CMK (cell line): ENCODE measurements at places on chromosomes 11 and 22.

GRCh38 chr22:30801695-30802094 is 107.0 kb downstream of the OSBP2 start:
- DNase-seq, result no peak

DNA sequence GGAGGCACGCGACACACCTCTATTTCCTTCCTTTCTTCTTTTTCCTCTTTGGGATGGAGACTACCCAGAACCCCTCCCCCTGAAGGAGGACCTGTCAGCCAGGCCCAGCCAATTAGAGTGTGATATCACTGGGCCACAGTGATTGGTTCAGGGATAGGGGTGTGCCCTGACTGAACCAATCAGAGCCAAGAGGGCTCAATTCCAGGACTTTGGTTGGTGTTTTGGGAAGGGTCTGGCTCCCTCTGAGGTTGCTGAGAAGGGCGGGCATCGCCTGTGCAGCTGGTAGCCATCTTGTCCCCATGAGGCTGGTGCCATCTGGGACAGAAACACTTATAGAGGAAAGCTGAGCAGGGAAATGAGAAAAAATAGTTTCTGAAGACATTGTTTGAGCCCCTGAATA is 71.4 kb downstream of the CHST1 start:
- no peak for DNase-seq

DNA sequence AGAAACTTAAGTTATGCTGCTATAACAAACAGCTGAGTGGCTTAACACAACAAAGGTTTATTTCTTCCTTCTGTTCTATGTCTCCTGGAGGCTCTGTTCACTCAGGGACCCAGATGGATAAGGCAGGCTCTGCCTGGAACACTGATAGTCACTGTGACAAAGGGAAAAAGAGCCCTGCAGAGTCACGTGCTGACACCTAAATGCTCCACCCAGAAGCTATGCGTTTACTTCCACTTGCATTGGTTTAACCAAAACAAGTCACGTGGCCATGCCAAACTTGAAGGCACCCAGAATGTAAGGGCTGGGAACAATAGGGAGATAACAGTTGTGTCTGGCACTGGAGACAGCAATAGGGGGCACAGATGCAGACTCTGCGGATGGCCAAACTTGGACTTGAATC is 3.4 kb upstream of the MS4A15 start:
- no peak for DNase-seq

DNA sequence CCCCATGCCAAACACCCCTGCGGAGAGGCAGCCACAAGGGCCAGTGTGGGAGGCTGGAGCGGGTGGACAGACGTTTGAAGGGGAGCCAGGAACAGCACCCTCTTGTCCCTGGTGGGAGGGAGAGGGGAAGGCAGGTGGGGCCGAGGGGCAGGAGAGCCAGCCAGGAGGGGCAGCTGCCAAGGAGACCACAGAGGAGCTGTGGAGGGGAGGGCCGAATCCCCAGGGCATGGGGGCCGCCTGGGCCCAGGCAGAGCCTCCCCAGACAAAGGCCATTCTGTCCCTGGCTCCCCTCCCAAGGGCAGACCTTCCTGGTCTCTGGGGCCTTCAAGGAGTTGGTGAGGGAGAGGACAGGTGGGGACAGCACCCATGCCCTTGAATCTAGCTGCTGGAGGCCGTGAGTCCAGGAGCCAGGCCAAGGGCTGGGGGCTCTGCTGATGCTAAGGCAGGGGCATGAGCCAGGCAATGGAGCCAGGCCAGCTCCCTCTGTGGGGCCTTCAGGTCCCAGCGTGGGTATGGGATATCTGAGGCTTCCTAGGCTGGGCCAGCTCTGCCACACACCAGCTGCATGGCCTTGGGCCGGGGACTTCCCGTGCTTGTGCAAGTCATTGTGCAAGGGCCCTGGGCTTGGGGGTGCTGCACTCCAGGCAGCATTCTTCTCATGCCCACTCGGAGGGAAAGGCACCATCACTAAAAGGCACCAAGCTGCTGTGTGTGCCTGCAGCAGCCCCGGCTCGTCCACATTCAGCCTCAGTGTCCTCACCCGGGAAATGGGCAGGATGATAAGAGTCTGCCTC is 11.4 kb downstream of the EMID1 start:
- DNase-seq, result no peak

- DNase-seq, result no peak
These were observed 202.2 kb upstream of the SORL1-AS1 start for GRCh38 chr11:121654843-121655536.

GRCh38 chr22:44111562-44112155 is 69.1 kb upstream of the PARVG start:
- DNase-seq, result no peak

GRCh38 chr11:123173040-123173855 is 21.8 kb downstream of the CLMP start:
- no peak for DNase-seq

- DNase-seq, result no peak
These were observed 24.4 kb upstream of the TOLLIP start for GRCh38 chr11:1333860-1334259.

DNA sequence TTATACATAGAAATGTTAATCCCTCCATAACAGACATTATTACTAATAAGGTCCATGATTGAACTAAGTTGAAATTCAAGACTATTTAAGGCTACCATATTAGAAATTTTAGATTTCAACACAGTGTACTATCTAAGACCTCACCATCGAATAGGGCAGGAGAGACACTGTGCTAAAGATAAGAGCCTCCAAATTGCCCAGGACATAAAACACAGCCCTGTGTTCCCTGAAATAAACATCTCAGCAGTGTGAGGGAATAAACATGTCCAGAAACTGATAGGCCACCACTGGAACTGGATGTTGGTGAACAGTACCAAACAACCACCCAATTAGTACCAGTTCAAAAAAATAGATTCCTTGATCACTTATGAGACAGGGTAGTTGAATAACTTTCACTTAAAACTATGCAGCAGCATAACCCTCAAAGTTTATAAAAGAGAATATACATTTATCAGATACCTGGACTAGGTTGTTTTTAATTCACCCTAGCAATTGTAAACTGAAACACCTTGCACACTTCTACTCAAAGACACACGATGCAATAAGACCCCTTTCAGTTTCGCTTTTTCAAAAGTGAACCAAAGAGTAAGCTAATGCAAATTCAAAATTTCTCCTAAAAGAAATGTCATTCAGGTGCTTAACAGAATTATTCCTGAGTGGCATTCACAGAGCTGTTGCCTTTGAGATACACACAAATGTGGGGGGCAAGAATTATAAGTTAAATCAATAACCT is 34.3 kb downstream of the USP28 start:
- no peak for DNase-seq

GRCh38 chr11:14144934-14145333 is 182.4 kb downstream of the SPON1 start:
- no peak for DNase-seq

DNA sequence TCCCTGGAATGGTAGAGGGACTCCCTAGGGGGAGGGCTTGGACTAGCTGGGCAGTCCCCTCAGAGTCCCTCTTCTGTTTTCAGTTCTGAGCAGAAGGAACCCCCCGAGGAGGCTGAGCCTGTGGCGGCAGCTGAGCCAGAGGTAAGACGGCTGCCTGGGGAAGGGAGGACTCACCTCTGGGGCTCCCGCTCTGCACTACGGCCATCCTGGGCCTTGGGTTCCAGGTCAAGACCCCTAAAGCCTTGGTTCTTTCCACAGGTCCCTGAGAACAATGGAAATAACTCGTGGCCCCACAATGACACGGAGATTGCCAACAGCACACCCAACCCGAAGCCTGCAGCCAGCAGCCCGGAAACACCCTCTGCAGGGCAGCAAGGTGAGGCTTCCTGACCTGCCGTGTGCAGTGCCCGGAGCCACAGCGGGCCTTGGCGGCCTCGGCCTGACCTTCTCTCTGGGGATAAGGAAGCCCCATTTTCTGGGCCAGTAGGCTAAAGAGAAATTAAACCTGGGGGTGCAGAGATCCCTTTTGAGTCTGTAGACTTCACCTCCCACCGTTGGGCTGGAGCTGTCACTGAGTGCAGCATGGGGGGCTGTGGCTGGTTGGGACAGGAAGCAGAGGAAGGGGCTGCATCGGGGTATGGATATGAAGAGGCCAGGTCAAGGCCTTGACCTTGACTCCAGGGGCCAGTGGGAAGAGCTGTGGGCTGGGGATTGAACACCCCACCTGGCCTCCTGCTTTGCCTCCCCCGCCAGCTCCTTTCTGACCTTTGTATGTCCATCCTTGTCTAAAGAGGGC is 15.0 kb downstream of the INCENP start:
- DNase-seq, result no peak

- DNase-seq, result no peak
These were observed 4.4 kb downstream of the PKNOX2 start for GRCh38 chr11:125168918-125169456.

DNA sequence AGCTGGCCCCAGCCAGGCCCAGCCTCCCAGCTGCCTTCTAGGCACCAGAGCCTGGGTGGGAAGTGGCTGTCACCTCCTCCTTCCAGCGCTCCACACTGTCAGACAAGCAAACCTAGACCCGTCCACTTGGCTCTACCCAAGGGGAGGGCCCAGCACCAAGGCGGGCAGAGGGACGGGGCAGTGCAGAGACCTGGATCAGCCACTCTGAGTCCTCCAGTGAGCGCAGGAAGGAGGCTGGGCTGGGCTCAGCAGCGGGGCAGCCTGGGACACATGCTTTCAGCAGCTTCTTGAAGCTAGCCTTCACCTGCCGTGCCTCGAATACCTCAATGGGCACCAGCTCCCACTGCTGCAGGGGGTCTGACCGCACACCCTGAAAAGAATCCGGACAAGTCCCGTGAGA is 18.8 kb downstream of the SBF1 start:
- DNase-seq, result no peak

- no peak for DNase-seq
These were observed 81.3 kb downstream of the SYT9 start for GRCh38 chr11:7332962-7333361.

DNA sequence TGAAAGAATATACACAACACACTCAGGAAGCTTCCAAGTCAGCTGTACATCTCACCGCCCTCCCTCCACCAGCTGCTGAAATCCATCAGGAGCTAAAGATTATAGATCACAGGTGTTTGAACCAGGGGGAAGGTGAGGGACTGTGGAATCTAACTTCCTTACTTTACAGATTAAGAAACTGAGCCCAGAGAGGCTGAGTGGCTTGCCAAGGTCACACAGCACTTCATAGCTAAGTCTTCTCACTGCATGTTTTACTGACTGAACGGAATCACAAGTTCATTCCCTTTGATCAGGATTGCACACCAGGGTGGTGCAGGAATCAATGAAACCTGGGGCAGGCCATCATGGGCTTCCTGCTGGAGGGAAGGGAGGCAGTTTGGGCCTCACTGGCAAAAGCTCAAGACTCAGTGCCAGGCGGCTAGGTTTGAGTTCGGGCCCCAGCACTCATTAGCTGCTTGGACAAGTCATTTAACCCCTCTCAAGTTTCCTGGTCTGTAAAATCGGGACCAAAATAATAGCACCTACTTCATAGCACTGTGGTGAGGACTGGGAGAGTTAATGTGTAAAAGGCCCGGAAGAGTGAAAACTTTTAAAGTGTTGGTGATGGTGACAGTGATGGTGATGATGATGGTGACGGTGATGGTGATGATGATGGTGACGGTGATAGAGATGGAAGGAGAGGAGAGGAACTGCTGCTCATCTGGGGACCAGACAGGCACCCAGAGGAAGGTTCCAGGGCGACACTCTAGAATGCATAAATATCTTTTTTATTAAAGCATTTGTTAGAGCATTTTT is 8.2 kb downstream of the CD5 start:
- no peak for DNase-seq

DNA sequence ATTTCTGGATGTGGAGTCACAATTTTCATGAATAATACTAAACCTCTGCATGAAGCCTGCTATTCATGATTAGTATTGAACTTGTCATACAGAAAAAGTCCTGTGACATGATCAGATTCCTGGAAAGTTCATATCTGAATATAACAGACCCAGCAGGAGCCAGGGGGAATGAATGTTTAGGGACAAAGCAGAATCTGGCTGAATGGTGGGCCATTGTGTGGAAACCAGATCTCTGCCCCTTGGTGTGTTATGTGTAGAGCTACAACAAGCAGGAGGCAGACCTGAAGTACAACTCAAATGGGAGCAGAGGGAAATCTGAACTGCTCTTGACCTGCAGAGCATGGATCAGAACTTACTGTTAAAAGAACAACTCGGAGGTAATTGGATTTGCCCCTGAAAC is 30.3 kb downstream of the KREMEN1 start:
- no peak for DNase-seq

DNA sequence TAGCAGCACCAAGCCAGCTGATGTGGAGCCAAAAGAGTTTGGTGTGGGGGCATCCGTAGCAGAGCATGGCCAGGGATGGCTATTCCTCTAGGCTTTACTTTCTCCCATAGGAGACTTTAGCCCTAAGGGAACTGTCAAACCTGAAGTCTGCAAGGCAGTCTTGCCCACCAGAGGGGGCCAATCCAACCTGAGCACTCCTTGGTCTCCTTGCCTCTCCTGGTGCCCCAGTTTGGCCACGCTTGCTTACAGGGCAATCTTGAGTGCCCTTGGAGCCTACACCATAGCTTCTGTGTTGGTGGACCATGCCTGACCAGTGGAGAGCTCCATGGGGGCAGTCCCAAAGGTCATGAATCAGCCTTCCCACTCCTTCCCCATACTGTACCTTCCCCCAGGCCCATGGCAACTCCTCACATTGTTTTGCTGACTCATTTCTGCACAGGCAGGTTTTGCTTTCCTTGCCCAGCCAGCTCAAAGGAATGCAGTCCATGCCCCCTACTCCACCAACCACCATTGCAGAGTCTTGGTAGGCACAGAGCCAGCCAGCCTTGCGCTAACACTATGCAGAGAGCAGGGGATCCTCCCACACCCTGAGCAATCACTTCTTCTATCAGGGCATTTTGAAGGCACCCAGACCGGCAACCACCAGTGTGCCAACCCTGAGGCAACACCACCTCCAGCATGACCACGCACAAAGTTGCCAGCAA is 1421.2 kb upstream of the RAG2 start:
- no peak for DNase-seq

DNA sequence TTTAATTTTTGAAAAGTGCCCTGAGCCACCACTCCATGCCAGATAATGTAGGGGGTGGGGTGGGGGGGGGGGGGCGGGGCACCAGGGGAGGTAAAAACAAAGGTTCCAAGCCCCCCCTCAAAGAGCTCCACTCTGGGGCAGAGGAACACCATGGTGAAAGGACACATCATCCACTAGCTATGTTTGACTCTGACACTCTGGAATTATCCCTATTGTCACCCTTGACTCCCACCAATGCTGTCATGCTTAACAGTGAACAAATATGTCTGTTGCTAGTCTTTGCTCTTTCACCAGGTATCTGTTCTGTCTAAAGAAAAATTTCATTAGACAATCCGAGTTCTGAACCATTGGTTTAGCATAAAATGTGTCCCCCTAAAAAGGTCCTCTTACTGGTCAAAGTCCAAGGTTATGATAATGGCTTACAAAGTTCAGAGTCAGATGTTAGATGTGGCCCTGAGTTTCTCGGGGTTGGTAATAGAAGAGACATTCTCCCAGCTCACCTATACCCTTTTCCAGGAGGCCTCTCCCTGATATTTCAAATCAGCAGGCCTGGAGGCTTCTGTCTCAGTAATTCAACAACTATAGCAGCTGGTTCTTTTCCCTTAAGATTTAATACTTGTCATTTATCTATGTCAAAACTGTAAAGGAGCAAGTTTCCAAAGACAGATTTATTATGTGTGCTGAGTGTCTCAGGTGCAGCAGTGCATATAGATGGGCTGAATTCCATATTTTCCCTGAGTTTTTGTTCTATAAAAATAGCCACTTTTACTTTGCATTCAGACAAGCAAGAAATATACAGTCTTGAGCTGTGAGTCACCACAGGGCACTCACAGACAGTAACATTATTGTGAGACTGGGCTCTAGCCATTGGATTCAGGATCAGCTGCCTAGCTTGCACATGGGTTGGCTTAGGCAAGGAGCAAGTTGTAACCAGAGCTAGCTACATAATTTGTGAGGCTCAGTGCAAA is 174.1 kb downstream of the CSNK2A3 start:
- no peak for DNase-seq
